ENCODE measurements at places on chromosomes 1 and 21. TPM values are rescaled to one million over a fixed set of nuclear protein-coding genes. Genes with fewer than 3 reads are reported as not detected.

Gene KRTAP20-4
- polyA plus RNA-seq = not detected

Gene APH1A
- 78.4 TPM for polyA plus RNA-seq

Gene LCE1C
- polyA plus RNA-seq = not detected

Gene FAM151A
- not detected for polyA plus RNA-seq

Gene RAVER2
- 1.2 TPM for polyA plus RNA-seq

Gene BTG3
- 6.2 TPM for polyA plus RNA-seq

Gene LCE1A
- not detected for polyA plus RNA-seq

Measured in IgD-negative memory B cell (primary cell).